ENCODE measurements at places on chromosomes 2 and 18.

GRCh38 chr2:177254433-177255226 is 9.9 kb downstream of the NFE2L2 start:
- DNase-seq: no peak

DNA sequence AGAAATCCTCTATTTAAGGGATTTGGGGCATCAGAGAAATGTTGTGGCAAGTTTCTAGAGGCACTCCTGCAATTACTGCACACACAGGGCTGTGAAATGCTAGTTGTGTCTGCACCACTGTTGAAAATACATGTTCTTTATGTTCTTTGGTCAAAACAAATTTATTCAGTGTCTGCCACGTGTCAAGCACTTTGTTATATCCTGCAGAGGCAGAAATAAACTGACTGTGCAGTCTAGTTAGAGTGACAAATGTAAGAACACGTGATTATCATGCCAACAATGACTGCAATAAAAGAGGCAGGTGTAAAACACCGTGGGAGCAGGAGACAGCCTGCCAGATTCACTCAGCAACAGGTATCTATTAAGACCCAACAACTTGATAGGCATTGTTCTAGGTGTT is 423.3 kb downstream of the LRP1B start:
- DNase-seq: no peak

DNA sequence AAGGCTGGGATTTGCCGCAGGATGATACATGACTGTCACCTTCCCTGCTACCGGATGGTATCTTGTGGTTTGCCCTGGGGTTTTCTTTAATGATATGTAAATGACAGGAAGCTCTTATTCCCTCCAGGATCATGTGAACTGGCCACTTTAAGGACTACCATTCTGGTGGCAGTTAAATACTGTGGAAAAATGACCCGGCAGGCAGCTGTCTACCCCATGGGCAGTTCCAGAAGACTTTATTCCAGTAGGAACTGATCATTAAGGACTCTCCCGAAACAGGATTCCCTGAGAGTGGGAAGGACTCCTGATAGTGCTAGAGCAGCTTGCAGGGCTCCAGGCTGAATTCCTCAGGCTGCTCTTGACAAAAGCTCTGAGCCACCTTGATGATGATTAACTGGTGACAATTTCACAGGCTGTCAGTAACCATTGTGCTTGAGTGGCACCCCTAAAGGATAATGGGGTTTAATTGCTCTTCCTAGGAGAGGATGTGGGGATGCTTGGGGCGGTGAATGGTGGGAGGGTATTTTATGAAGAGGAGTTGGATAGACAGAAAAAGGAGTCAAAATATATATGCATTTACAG is 212.0 kb downstream of the CPS1 start:
- DNase-seq: no peak

GRCh38 chr2:133801946-133802345 is 233.7 kb upstream of the NCKAP5 start:
- DNase-seq: no peak

- no peak for DNase-seq
Measured at GRCh38 chr2:220648628-220649027, 923.5 kb downstream of the EPHA4 start.

GRCh38 chr2:126966601-126967000 is 67.9 kb downstream of the TEX51 start:
- DNase-seq: no peak

GRCh38 chr2:106863387-106863786 is 22.6 kb downstream of the ST6GAL2 start:
- no peak for DNase-seq

DNA sequence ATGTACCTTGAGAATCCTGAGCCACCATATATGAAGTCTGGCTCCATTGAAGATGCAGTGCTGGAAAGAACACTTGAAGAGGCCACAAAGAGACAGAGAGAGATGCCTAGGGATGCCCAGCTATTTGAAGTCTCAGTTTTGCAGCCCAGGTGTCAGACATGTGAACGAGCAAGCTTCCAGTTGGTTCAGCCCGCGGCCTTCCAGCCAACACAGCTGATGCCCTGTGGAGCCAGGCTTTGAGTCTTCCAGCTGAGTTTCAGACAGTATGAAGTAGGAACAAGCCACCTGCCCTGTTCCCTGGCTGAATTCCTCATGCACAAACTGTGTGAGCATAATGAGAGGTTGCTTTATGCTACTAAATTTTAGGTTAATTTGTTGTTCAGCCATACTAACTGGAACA is 108.8 kb downstream of the SPHKAP start:
- DNase-seq: no peak

- DNase-seq: no peak
Measured at GRCh38 chr2:65351234-65351947, 81.0 kb downstream of the SPRED2 start.

GRCh38 chr2:3752376-3752775 is 49.0 kb downstream of the DCDC2C start:
- DNase-seq: no peak

DNA sequence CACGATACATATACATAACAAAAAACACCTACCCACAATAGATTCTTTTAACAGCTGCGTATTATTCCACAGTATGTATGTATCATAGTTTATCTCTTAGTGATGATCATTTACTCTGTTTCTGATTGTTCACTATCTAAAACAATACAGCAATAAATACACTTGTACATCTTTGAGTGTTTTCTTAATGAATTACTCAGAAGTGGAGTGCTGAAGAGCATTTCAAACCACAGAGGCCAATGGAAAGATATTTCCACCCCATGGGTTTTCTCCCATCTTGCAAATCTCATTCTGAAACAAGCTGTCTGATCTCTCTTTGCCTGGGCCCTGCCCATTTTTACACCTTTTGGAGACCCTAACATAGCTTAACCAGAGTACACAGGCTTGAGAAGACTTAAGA is 113.8 kb upstream of the KLF7 start:
- DNase-seq: no peak

- DNase-seq: no peak
Measured at GRCh38 chr18:33712719-33713118, 134.7 kb downstream of the ASXL3 start.

DNA sequence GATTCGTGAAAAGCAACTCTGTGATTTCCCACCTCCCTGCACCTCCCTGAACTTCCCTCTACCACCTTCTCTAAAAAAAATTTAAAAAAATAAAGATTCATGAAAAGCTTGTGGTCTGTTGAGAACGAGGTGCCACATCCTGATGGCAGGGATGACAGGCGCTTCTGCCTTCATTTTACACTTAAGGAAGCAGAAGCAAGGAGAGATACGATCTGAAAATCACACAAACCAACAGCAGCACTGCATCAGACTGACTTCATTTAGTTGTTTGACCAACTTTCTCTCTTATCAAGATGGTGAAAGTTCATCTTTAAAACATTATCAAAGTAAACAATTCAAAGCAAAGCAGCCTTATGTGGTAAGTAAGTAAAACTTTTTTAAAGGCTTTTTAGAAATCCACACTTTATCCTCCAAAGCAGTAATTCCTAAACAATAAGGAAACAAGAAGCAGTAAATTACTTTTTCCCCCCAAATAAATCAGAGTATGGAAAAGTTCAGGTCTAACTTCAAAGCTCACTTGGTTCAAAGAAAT is 15.5 kb downstream of the WDFY1 start:
- no peak for DNase-seq

DNA sequence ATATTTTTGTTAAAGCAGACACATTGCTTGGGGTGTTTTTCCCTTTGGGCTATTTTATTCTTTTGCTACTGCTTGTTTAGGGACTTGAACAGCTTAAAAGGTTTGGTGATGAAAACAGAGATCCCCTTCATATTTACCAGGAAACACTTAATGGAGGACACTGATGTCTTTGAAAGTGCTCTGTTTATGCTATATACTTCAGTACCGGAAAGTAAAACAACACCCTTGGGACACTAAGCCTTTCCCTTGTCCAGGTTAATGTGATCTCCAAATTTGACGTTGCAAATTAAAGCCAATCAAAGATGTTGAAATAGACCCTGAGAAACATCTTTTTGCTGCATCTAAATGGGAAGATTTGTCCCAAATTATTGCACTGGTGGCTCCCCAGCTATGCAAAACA is 564.6 kb upstream of the PKDCC start:
- no peak for DNase-seq

DNA sequence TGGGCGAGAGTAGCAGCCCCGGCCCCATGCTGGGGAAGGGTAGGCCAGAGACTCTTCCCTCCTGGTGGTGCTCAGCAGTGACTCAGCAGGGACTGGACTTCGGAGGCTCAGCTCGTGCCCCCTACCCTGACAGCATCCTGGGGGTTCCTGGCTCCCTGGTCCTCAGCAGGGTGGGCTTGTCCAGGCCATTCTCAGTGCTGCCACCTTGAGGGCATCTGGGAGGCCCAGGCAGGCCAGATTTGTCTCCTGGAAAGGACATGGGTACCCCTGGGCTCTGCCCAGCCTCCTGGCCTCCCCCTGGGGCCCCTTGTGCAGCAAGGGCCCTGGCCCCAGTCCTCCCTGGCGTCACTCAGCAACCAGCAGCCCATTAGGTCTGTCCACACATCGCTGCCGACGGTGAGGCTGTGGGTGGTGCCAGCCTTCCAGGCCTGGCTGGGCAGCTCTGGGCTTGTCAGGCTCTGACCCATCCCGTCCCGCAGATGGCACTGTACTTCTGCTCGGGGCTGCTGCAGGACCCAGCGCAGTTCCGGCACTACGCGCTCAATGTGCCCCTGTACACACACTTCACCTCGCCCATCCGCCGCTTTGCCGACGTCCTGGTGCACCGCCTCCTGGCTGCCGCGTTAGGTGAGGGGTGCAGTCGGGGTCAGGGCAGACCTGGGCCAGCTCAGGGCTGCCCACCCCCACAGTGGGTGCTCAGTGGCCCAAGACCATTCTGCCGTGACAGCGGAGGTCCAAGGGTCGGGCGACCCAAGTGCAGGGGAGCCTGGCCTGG is 45.0 kb upstream of the ALPP start:
- peak; percentile 52 for DNase-seq

GRCh38 chr2:29233428-29233827 is 118.2 kb downstream of the CLIP4 start:
- DNase-seq: no peak

DNA sequence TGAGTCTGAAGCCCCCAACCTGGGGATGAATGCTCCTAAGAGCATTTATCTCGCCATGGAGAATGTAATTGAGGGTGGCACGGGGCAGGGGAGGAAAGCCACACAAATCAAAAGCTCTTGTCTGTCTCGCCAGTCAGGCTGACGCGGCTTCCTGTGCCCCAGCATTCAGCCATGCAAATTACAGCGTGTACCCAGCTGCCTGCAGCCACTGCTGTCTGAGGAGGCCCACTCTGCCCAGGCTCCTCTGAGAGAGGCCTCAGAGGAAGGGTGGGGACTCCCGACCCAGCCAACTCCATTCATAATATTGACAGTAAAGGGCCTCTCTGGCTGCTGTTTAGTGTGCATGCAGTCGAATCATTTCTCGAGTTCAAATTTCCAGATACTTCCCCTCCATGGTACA is 22.0 kb downstream of the SMAD7 start:
- DNase-seq: no peak

DNA sequence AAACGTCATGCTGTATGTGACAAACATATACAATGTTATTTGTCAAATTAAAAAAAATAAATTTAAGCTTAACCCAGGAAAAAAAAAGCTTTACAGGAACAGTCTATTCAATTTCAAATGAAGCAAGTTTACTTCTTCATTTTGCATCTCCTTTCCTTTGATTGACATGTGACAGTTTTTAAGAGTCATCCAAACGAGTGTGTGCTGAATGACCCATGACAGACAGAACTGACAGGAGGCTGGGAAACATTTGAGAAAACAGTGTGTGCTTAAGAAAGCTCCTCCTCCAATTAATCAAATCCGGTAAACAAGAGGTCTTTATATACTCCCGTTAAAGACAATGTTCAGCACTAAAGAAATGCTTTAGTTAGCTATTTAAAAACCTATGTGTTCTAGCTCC is 177.7 kb downstream of the SRBD1 start:
- no peak for DNase-seq

GRCh38 chr2:107719836-107720235 is 106.9 kb upstream of the RGPD4 start:
- no peak for DNase-seq

- no peak for DNase-seq
Measured at GRCh38 chr18:41714872-41715271, 240.2 kb upstream of the PIK3C3 start.

DNA sequence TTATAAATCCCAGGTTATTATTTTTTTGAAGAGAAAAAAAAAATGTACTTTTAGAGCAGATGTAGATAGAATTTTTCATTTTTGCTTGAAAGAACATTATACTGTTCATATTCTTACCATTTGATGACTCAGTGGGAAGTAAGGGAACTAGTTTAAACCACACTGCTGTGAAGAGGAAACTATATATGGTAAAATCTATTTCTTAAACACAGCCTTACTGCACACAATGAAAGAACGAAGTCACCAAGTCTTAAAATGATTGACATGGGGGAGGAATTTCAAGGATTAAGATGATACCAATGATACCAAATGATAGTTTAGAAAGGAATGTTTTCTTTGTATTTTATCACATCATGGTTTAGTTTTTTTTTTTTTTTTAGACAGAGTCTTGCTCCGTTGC is 5.0 kb downstream of the ACTR2 start:
- no peak for DNase-seq

- no peak for DNase-seq
Measured at GRCh38 chr2:9407363-9407811, 15.9 kb downstream of the ITGB1BP1 start.

DNA sequence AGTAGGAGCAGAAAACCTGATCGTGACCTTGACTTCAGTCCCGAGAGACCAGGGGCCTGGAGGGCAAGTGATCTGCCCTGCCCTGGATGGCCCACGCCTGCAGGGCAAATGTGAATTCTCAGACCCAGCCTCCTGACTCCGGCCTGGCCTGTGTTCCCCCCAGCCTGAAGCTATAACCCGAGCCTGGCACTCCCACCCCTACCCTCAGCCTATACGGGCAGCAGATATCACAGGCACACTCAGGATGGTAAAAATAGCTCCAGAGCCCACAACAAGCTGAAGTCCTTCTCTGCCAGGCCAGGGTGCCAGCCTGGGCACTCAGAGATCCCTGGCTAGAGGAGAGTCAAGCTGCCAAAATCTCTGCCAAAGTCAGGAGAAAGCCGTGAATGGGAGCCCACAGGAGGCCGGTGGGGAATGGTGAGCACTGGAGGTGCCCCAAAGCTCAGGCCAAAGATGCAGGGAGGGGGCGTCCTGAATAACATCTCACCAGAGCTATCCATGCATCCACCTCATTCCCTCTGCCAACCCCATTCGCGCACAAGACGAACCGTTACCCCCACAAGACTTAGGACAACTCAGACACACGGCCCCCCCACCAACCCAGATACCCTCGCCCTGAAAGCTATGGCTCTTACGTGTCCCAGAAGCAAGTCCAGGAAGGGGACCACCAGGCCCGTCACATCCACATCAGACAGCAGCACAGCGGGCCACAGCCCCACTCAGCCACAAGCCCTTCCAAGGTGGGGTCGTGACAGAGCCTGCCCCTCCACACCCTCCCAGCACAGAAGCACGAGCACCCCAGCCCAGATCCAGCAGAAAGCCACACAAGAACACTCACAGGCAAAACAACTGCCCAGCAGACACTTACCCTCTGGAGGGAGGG is 144.9 kb downstream of the TNS1 start:
- no peak for DNase-seq

DNA sequence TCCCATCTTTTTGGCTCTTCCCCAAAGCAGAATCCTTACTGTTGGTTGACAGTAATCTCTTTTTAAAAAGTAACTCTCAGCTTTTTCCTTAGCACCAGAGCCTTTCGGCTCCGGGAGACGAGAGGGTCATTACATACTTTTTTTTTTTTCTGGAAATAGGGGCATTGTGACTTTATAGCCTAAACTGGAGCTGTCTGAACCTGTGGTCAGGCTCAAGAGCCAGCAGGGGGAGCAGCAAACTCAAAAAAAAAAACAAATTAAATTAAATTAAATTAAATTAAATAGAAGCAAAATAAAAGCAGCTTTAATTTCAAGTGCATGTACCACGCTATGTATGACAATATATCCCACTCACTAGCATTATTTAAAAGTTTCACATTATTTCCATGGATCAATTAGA is 156.6 kb downstream of the DTNA start:
- DNase-seq: no peak

All from HuH-7.5 (cell line).